Stimulated activated CD8-positive, alpha-beta memory T cell treated with anti-CD3 and anti-CD28 coated beads, Interleukin-7, amount 100 ng/mL, for 1 hour (primary cell): ENCODE measurements at places on chromosomes 2 and 18.

GRCh38 chr18:57437402-57437765 lies 2.2 kb downstream of the ONECUT2 start:
- no peak for DNase-seq

DNA sequence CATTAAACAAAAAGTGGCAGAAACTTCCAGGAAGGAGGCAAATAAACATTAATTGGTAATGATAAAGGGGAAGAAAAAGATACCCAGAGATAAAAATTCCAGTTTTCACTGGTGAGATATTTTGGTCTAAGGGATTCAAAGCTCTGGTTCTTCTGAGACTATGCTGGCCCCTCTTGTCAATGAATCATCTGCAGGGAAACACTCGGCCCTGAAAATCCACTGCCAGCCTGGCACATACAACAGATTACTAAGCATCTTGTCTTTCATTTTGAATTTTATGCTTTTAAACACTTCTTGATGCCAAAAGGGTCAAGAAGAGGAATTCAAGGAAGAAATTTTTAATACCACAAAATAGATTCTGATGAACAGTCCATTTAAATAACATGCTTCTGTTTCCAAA lies 1603.8 kb upstream of the ZEB2 start:
- no peak for DNase-seq

- no peak for DNase-seq
Measured at GRCh38 chr2:11786592-11786991, 40.2 kb downstream of the LPIN1 start.

DNA sequence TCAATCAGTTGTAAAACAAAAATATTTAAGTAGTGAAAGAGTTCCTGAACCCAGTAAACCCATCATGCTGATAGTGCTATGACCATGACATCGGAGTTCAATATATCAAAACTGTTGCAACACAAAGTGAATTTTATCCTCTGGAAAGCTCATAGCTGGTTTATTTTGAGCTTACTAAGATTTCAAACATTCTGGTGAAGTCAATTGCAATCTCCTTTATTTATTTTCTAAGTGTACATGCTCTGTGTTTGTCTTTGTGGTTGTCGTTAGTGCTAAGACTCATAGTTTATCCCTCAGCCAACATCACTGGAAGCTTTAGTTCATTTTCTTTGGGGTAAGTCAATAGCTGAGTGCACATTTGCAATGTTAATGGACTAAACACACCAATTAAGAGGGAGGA lies 91.9 kb downstream of the QPCT start:
- no peak for DNase-seq

DNA sequence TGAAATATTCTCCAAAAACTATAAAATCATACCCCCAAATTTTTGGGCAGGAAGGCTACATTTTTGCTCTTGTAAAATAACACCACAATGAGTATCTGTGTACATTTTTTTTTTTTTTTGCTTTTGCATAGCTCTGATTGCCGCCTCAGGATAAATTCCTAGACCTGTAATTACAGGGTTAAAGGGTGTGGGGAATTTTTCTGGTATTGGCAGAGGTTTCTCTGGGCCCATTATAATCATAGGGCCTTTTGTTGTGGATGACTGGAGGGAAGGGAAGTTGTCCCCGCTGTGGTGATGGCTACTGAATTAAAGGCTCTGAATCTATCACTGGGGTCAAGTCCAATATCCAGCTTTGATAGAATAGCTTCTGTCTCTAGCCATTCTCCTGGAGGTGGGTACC lies 26.6 kb downstream of the CCDC195 start:
- DNase-seq: no peak

GRCh38 chr2:155169317-155169716 lies 470.8 kb downstream of the KCNJ3 start:
- no peak for DNase-seq

DNA sequence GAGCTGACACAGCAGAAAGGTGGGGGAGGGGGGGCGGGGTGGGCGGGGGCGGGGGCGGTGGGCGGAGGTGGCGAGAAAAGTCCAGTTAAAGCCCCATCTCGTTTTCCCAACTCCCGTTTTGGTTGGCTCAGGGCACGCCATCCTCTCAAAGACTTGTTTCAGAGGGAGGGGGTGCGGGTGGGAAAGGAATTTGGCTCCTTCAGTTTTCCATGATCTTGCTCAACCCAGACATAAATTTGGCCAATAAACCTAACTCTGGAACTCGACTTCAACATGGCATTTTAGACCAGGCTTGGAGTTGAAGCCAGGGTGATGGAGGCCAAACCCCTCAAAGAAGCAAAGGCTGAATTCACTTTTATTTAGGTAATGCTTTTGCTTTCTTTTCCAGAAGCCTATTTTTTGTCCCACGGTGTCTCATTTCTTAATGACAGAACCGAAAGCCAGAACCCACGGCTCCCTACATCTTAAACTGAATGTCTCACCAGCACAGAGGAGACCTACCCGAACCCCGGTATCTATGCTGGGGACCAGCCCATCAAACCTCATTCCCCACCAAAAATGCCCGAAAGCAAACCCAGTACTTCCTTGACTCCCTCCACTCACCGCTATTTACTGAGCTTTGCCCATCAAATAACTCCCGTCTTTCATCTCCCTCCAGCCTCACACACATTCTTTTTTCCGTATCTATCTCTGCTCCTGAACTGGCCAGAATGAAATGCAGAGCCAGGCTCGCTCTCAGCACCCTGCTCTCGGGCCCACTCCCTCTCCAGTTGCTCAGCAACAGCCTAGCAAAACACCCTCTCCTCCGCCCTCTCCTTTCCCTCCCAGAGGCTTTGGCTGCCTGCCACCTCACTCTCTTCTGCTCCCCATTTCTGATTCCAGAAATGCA lies 4.3 kb downstream of the IGFBP5 start:
- DNase-seq: no peak

DNA sequence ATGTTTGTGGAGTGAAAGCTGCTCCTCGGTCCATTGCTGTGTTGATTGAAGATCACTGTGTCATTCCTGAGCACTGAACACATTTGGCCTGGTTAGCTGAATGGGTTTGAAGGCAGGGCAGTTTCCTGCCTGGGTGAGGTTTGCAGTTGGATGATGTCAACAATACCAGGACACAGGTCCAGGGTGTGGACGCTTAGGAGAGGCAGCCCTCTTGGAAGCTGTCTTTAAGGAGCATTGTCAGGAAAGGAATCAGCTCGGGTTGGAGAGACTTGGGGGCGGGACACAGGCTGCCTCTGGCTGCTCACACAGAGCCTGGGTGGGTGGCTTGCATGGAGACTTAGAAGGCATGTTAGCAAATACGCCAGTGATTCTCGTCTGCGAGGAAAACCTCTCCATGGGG lies 237.7 kb downstream of the SEPTIN10 start:
- DNase-seq: no peak

DNA sequence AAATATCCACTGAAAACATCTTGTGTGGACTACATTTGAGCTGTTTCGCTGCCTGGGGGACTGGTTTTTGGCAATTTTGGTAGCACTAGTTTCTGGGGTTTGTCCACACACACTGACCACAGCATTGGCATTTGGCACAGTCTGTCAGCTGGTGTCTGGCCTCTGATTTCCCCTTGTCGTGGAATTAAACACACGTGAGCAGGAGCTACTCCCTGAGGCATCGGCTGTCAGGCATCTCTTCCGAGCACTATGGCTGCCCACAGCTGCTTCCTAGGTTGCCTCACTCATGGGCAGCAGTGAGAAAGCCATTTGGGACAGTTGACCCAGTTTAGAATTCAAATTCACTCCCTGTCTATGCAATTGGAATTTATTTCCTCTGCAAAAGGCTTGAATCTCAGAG lies 46.8 kb upstream of the FZD5 start:
- no peak for DNase-seq

- DNase-seq: no peak
Measured at GRCh38 chr2:159613091-159613490, 3.3 kb downstream of the BAZ2B start.

DNA sequence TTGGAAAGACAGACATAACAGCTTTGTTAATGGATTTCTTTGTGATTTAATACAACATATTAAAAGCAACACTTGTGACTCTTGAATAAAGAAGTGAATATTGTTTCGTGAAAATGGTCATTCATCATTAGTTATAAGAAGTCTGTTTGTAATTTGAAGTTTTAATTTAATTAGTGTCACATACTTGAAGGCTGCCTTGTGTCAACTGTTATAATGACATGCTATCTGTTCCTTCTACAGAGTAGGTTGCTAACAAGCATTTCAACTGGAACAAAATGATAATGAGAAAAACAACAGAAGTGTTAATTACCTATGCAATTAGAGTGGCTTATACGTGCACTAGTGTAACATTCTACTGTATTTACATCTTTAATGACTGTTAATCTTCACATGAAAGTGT lies 624.7 kb downstream of the LRP1B start:
- DNase-seq: no peak

GRCh38 chr2:174122185-174122584 lies 126.1 kb downstream of the OLA1 start:
- no peak for DNase-seq

DNA sequence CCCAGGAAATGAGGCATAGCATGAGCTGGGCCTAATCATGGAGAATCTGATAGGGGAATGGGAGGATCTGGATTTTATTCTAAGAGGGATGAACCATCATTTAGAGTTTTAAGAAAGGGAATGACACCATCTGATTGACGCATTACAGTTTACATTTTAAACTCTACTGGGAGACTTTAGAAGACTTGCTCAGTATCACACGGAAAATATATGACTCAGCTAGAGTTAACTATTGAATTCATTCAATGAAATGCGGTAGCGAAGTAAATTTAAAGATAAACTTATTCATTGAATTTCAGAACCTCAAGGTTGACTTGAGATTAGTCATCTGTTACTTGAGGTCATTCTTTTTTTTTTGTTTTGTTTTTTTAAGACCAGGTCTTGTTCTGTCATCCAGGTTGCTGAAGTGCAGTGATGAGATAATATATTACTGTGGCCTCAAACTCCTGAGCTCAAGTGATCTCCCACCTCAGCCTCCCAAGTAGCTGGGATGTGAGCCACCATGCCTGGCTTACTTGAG lies 25.0 kb downstream of the MC4R start:
- DNase-seq: no peak

DNA sequence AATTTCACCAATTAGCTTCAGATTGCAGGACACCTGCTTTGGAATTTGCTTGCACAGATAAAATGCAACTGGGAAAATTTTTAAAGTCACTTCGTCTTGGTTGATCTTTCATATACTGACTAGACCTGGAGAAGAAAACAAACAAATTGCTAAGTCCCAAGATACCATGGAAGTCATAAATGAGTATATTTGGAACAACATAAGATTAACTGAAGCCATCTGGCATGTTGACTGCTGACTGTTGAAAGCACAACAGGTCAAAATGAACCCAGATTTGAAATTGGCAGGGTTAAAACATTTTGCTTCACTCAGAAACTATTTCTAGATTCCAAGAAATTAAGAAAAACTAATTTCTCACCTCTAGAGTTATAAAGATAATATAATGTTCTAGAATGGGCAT lies 470.7 kb downstream of the LPIN1 start:
- no peak for DNase-seq

- DNase-seq: no peak
Measured at GRCh38 chr18:27695052-27695451, 481.9 kb downstream of the CDH2 start.

DNA sequence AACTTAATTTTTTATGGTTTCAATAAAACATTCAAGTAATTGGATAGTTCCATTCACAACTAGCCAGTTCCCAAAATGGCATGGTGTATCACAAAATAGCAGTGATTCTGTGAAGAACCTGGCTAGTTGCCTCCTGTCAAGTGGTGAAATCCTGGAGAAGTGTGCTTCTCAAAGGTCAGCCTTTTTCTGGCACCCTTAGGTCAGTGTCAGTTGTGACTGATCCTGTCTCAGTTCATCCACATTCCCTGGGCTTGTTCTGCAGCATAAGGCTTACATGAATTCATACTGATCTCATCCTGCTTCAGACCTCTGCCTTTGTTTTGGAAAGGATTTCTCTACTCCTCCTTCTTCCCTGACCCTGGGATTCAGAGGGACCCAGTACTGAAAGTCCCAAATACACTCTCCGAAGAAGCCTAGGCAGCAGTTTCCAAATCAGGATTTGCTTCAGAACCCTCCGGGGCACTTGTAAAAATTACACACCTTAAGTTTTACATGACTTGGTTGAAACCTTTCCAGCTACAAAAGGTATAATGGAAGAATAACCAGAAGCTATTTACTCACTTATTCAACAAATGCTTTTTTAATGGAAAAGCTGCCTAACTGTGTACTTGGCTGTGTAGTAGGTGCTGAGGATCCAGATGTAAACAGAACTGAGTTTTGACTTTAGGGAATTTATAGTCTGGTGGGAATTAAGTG lies 11.0 kb downstream of the MAP3K20 start:
- DNase-seq: no peak

DNA sequence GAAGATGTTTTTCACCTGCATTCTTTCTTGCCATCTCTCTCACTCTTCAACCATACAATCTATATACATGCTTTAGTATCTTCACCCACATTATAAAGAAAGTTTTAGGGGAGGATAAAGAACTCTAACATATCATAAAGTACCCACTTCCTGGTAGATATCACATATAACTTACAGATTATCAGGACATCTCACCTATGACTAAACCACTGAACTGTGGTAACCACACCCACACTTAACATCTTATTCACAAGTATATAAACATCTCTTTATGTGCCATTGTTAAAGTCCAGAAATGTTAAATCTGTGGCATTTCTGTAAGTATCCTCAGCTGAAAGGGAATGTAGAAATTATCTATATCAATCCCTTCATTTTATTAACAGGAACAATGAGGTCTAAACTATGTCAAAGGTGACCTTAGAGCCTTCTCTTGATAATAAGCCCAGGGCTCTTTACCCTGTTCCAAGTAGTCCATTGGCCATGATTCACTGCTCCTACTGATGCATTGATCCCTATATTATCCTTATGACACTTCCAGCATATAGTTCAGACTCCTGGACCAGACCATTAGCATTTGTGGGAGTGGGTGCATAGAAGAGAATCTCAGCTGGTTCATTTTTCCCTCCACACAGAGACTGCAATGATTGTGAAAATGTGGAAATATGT lies 182.4 kb downstream of the SUCLG1 start:
- no peak for DNase-seq

DNA sequence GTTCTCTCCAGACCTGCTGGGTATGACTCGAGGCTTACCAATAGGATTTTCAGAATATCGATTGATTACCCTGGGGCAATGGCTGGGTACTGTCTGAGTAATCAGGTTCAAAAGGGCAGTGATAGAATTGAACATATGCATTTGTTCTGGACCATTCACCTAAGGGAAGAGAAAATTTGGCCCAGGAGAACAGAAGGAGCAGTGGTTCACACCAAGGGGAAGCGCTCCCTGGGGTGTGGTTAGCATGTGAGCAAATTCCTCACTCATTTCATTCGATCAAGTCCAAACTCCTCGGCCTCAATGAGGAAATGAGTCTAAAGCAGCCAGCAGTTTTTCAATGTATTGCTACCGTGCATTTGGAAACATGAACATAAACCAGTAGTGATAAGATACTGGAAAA lies 55.6 kb downstream of the CYP26B1 start:
- no peak for DNase-seq

GRCh38 chr2:18993756-18994338 lies 364.6 kb downstream of the OSR1 start:
- no peak for DNase-seq
